ENCODE measurements at places on chromosomes 5 and 9.

- no peak for DNase-seq
Observed at GRCh38 chr5:169652057-169652456, 15.0 kb downstream of the DOCK2 start.

GRCh38 chr9:118578467-118578866 is 790.8 kb downstream of the BRINP1 start:
- DNase-seq, result no peak

GRCh38 chr5:175589714-175590113 is 68.2 kb upstream of the HRH2 start:
- DNase-seq, result no peak

DNA sequence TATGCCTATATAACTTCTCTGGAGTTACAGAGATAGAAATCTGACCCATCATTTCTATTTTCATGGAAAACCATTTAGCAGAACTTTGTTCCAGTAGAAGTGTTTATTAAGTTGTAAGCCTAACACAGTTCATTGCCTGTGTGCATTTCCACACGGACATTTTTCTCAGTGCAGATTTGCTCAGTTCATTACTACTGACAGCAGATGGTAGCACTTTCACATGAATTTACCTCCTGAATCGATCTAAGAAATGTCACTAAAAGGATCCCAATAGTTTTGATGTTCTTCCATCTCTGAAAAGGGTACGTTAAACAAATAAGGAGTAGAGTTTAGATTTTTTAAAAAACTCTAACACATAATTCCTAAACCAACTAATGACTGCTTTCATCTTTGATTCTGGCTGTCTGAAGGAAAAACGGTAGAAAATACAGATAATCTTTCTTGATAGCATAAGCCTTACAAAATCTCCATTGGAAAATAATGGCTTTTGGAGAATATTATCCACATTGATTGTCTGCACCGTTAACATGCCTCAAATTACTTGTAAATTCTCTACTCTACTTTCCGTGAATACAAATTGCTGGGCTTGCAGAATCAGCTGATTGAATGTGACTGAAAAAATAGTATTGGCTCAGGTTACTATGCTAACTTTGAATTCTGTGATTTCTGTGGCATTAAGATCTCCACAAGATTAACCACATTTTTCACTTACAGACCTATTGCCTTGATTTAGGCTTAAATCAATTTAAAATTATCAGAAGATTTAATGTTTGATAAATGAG is 33.1 kb downstream of the RPS23 start:
- no peak for DNase-seq

- no peak for DNase-seq
Observed at GRCh38 chr5:54390015-54390414, 65.5 kb upstream of the HSPB3 start.

DNA sequence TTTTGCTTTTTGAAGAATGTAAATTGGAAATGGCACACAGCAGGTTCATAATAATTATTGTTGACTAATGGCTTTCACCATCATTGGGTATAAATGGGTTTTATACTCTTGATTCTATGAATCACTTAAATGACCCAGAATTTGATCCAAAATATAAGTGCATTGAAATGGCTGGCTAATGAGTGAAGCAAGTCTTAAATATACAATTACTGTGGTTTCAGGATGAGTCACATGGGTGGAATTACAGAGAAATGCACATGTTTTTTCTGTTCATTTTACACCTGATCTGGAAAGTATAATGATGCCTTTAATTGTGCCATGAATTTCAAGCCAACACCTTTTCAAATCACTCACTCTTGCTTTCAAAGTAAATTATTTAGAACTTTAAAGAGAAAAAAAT is 380.8 kb upstream of the CD180 start:
- DNase-seq, result no peak

DNA sequence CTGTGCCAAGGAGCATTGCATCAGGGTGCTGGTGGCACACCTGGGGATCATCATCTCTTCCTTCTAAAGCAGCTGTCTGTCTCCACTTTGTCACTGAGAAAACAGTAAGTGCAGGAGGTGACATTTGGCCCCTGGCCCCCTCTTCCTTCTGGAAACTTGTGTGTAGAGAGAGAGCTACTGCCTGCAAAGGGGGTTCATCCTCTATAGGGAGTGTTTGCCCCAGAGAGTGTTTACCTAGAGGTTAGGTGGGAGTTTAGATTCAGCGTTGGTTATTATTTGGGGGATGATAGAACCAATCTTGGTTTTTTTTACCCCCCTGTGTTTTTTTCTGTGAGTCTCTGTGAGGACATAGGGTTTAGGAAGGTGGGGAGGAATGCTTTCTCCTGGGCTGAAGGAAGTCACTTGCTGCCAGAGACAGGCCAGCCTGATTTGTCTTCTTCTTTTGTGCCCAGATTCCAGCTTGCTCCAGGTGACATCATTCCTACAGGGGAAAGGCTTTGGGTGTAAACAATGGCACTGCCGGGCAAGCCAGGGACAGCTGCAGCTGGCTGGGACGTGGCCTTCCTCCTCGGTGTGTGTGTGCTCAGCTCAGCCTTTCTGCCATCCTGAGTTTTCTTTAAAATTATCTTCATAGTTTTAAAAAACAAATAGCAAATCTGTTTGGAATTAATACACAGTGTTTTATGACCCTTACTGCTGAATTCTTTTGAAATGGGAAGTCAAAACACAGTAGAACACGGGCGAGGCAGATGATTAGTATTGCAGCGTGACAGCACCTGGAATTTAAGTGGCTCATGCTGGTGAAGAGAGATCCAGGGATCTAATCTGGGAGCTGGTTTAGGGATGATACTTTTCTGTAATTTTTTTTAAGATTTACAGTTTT is 24.5 kb downstream of the PRRC2B start:
- no peak for DNase-seq

DNA sequence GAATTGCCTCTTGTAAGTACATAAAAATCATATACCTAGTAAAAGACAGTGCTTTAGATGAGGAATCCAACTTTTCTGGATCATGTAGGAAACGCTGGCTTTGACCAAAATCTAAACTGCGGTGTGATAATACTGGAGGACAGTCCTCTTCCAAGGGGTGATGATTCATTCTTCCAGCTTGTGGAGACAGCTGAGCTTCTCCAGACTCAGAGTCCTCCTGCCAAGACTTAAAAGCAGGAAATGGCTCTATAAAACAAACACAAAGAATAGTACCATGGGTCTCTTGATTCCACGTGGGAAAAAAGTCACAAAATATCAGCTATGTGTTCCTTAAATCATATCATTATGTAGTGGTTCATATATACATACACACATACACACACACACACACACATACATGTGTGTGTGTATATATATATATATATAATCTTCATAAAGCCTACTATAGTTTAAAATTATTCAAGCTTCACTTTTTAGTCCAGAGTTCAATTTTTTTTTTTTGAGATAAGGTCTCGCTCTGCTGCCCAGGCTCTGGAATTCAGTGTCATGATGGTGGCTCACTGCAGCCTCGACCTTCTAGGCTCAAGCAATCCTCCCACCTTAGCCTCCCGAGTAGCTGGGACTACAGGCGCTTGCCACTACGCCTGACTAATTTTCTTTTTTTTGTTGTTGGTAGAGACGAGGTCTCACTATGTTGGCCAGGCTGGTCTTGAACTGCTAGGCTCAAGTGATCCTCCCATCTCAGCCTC is 65.0 kb downstream of the PKD2L2 start:
- no peak for DNase-seq

DNA sequence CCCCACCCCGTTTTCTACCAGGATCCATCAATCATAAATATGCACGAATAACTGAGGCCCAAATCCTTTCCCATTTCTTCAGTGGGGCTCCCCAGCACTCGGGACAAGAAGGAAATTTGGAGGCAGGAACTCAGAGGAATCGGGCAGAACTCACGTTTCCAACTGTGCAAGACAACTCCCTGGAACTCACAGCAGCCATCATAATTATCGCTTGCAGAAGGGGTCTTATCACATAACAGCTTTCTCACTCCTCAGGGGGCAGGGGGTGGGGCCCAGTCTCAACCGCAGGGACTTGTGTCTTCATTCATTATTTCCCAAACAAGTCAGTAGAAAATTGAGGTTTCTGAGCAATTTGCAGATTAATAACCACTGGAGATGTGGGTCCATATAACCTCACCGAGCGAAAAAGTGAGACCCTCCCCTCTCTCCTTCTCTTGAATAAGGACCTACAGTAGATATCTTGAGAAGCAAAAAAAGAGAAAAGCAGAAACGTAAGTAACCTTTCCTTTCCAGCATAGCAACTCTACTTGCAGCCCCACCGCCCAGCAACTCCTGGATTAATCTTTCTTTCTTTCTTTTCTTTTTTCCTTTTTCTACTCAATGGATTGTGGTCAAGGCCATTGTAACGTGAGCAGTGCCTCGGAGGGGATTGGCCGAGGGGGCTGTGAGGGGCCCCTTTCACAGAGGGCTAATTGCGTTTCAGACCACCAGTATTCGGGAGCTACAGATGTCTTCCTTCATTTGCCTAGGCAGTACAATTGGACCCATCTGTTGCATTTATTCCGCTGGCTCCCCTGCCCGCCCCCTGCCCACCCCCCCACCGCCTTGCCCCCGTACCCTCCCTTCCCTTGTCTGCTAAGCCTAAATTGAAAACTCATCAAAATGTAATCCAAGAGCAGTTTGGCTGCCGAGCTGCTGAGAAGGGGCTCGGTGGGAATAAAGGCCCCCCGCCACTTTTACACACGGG is 24.7 kb upstream of the TIFAB start:
- DNase-seq, result no peak

DNA sequence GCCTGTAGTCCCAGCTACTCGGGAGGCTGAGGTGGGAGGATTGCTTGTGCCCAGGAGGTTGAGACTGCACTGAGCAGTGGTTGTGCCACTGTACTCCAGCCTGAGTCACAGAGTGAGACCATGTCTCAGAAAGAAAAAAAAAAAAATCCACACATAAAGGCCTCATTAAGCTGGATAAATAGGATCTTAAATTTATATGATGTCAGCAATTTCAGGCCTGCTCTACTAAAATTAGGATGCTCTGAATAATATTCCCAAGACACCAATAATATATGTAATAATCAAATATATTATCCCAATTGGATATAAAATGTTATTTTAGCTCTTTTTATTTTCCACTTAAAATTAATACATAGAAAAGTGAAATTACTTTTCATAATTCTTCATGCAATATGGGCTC is 43.6 kb downstream of the NLN start:
- no peak for DNase-seq

DNA sequence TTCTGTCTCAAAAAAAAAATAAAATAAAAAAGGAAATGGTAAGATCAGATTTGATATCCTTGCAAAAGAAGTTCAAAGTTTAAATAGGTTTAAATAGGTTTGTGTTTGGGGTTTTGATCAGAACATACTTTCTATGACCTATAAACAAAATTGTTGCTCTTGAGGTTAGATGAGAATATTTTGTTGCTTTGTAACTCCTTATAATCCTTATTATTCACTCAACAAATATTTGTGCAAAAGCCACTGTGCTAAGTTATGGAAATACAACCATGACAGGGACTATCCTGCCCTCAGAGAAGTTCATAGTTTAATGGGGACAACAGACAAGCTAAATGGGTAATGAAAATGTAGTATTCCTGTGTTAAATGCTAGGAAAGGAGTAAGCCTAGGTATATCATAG is 71.5 kb downstream of the INVS start:
- no peak for DNase-seq

GRCh38 chr5:75660678-75661465 is 49.6 kb downstream of the ANKDD1B start:
- no peak for DNase-seq

DNA sequence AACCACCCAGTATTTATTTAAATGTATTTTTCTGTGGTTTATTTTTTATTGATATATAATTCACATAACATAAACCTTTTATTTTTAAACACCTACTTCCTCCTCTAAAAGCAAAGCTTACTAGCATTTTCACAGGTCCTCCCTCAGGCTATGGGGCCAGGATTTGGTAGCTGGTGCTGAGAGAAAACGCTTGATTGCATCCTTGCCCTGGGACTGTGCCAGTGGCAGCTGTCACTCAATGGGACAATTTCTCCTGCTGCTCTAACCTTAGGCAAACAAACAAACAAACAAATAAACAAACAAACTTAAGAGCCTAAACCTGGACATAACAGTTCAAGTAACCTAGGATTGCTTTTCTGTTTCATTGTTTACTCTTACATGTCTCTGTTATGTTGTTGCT is 102.7 kb downstream of the FOCAD start:
- DNase-seq, result no peak

DNA sequence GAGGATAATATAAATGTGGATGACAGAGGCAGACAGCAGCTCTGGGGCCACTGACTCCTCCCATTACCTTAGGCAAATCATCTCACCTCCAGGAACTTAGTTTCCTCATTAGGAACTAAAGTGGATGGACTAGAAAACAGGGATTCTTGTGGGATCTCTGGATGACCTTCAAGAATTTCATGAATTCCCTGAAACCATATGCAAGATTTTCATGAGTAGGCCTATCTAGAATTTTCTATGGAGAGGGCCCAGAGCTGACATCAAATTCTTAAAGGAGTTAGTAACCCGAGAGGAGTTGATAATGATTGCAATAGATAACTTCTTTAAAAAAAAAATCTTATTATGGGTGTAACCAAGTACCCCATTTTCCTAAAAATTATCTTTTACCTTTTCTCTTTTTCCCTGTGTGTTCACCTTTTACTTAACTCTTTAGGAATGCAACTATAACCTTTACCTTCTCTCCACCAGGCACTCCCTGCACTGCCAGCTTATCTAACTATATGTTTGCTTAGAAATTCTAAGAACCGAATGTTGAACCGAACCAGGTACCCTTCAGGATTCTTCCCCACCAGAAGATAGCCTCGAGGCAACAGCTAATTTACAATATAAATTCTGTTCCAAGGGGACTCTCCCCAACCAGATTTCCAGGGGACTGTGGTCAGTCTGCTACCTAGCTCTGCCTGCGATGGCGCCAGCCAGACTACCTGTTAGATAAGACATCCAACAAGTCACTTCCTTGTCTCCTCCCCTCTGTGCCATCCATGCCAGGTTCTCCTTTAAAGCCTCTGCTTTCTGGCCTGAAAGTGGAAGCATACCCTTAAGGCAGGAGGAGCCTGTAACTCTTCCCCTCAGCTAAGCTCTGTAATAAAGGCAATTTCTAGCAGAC is 86.0 kb downstream of the GCNT4 start:
- DNase-seq, result no peak

DNA sequence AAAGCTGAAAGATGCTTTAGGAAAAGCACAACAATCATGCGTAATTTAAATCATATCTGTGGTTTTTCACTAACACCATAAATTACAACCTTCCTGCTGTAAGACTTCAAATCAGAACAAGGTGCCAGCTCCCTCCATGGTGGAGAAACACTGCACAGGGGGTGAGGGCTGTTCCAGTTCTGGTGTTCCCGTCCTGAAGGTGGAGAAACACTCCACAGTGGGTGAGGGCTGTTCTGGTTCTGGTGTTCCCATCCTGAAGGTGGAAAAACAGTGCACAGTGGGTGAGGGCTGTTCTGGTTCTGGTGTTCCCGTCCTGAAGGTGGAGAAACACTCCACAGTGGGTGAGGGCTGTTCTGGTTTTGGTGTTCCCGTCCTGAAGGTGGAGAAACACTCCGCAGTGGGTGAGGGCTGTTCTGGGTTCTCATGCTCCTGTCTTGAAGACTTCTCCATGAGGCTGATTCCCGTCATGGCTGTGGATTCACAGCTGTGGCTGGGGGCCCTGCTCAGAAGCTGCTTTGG is 12.9 kb downstream of the PLEKHG4B start:
- no peak for DNase-seq

- no peak for DNase-seq
Observed at GRCh38 chr5:138344887-138345622, 7.0 kb downstream of the FAM53C start.

GRCh38 chr9:33438926-33439680 is 8.3 kb downstream of the AQP3 start:
- DNase-seq, result no peak

All from stimulated activated CD4-positive, alpha-beta T cell treated with anti-CD3 and anti-CD28 coated beads, Interleukin-15, amount 100 ng/mL, for 48 hours (primary cell).